HepG2 (cell line): ENCODE measurements at places on chromosomes 11 and 22. TPM values are rescaled to one million over a fixed set of nuclear protein-coding genes. Genes with fewer than 3 reads are reported as not detected.

Gene NUDT22
- polyA plus RNA-seq = 33.5 and 38.6 TPM in 2 replicates

Gene SHANK2
- 13.0 and 16.0 TPM in 2 replicates for polyA plus RNA-seq

DNA sequence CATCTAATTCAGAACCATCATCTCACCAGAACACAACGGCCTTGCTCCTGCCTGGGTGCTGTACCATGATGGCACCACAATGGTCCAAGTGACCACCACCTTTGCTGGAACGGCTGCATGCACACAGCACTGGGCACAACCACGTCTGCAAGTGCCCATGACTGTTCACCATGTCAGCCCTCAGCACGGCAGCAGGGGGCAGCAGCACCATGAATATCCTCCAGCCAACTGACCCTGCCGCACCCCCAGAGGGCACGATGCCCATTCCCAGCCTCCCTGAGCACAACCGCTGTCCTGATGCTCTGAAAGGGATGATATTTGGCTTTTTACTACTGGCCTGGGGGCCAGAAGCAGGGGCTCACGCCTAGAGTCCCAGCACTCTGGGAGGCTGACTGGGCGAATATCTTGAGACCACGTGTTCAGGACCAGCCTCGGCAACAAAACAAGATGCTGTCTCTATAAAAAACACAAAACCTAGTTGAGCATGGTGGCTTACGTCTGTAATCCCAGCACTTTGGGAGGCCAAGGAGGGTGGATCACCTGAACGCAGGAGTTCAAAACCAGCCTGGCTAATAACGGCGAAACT lies 25.7 kb downstream of the DRD4 start:
- DNase-seq = peak; percentile 39

- no peak for DNase-seq
These were observed 34.7 kb upstream of the RFPL3 start for GRCh38 chr22:32322986-32323385.

GRCh38 chr11:11845071-11845470 lies 3.3 kb downstream of the USP47 start:
- DNase-seq = no peak

- no peak for DNase-seq
These were observed 893 bp downstream of the SLC36A4 start for GRCh38 chr11:93196816-93197379.

DNA sequence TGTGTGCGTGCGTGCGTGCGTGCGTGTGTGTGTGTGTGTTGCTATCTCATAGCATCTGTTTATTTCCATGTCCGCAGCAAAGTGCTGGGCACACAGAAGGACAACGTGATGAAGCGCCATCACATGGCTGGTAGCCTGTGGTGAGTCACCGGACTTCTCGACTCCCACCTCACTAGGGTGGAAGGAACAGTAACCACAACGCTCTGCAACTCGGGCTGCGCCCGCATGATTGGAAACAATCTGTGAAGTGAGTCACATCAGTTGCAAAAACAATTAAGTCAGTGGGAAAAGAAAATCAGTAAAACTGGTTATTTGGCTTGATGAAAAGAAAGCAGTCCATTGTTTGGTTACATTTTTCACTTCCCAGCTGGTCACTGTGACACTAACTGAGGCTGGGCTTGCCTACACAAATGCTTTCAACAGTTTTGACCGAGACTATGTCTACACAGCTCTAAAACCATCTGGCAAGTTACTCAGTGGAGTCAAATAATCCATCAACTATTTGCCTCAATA lies 437.3 kb upstream of the CADM1 start:
- DNase-seq = no peak

DNA sequence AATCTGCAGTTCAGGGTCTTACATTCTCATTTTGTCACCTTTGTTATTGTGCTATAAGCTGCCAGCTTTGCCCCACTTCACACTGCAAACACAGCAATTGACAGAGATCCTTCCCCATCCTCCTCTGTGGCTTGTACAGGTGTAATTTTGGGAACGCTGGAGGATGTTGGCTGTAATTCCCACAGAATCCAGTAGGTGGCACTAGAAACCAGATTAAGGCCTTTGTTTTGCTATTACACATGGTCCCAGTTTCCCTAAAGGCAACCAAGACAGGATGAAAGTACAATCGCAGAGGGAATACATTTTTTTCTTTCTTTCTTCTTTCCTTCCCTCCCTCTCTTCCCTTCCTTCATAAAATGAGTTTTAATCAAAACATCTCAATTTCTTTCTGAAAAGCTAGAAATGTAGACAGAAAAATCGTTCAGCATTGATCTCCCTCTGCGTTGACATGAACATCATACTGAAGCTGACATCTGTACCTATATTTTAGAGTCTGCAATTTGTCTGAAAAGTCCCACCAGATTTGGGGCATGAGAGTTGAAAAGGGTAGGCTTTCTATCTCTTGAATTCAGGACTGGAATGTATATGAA lies 21.3 kb upstream of the NELL1 start:
- DNase-seq = peak; percentile 50

DNA sequence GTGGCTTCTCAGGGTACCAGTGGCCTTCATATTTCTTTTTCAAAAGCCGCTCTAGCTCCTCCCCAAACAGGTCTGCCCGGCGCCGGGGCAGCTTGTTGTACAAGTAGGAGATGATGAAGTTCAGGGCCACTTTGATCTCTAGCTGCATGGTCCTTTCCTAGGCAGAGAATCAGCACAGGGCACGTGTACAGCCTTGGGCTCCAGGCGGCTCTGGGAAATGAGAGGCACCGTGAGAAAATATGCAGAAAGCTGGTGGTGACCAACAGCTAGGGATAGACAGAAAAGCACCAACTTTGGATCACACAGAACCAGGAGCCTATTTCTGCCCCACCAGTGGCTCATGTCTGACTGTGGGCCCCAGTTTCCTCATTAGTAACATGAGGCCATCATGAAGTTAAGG lies 9.4 kb downstream of the TOB2 start:
- no peak for DNase-seq

DNA sequence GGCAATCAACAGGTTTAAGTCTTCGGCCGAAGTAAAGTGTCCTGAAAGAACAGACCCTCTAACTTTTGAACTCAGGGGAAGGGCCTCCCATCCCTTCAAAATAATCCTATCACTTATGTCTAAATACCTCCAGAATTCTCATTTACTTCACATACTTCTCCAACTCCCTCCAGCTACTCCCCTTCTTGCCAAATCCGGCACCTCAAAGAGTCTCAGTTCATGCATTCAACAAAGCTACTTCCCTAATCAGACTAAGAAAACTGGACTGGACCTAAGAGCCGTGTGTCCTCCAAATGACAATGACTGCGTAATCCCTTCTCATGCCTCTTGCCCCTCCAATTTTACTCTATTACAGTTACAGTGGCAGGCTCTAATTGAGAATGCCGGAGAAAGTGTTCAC lies 1.3 kb downstream of the DDB1 start:
- DNase-seq = no peak
